ENCODE measurements at places on chromosomes 5 and 9.
A peak's percentile ranks its signal among the peaks of the same experiment; 100 is the strongest.

DNA sequence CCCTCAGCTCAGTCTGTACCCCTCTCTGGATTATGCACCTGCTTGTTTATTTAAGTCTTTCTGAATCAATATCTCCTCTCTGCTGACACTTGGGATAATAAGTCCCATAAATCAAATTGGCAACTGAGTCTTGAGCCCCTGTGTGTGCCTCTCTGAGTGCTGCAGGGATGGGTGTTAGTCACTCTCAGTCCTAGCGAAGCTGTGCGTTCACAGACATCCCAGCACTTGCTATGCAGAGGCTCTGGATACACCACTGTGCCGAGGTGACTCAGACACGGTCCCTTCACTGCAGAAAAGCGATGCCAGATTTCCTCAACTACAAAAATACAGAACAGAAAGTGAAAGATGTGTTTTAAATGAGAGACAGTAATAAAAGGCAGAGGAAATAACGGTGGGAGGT, 4.1 kb upstream of the KCNMB1 start:
- DNase-seq, result no peak

GRCh38 chr9:5764130-5764868, 68.6 kb downstream of the ERMP1 start:
- no peak for DNase-seq

- DNase-seq, result no peak
These were observed 75.0 kb downstream of the WNK2 start for GRCh38 chr9:93258818-93259489.

- no peak for DNase-seq
These were observed 20.2 kb downstream of the NIPSNAP3B start for GRCh38 chr9:104784098-104784497.

- DNase-seq, result no peak
These were observed 1.3 kb upstream of the LCN12 start for GRCh38 chr9:136950656-136951276.

DNA sequence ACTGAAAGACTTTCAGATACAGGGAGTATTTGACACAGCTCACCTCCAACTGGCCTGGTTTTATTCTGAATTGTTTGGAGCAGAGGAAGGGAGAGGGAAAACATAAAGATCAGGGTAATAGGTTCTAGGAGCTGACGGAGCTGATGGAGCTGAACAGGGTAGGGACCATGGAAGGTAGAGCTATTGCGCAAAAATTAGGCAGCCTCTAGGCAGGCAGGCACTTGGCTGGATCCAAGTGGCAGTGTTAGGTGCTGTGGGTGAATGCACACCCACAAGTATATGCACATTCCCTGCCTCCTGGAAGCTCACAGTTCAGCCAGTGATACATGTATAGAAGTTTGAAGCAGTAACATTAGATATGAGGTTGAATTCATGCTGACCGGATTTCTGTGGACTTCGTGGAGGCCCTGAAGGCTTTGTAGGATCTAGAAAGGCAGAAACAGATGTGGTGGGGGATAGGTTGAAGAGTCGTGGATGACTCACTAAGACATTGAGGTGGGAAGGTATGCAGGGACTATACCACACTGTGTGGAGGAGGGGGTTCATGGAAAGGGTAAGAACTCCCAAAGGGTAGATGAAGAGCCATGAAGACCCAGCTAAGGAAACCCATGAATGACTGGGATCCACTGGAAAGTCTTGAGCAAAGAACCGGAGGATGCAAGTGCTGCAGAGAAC, 50.8 kb downstream of the WWC1 start:
- peak; percentile 51 for DNase-seq

DNA sequence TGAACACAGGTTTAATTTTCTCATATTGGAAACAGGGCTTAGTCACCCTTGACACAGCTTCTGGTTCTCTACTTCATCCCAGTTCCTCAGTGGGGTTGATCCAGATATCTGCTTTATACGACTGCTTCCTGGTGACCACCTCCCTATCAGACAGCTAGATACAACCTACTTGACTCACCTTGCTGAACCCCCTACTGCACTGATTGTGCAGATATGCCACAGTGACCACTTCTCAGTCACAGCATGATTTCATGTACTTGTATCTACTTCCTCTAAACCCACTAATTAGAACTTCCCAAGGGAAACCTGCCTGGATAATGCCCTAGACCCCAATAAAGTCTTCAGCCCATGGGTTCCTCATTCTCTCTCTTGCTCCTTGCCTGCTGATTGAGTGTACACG, 18.4 kb upstream of the RFK start:
- DNase-seq, result no peak

DNA sequence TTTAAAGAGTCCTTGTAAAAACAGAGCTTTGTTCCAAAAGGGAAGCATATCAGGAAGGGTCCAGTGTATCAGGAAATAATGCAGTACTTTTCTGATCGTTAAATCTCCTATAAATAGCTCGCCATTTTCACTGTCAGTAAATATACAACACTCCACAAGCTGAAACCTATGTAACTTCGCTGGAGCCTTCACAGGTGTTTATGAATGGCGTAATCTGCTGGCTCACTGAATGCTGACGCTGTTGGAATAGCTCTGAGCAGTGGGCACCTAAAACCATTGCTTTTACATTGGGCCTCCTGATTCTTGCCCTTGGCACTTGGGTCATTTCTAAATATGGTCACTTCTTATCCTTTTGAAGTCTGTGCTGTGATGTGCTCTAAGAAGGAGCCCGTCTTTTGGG, 4.3 kb downstream of the SHC3 start:
- no peak for DNase-seq

DNA sequence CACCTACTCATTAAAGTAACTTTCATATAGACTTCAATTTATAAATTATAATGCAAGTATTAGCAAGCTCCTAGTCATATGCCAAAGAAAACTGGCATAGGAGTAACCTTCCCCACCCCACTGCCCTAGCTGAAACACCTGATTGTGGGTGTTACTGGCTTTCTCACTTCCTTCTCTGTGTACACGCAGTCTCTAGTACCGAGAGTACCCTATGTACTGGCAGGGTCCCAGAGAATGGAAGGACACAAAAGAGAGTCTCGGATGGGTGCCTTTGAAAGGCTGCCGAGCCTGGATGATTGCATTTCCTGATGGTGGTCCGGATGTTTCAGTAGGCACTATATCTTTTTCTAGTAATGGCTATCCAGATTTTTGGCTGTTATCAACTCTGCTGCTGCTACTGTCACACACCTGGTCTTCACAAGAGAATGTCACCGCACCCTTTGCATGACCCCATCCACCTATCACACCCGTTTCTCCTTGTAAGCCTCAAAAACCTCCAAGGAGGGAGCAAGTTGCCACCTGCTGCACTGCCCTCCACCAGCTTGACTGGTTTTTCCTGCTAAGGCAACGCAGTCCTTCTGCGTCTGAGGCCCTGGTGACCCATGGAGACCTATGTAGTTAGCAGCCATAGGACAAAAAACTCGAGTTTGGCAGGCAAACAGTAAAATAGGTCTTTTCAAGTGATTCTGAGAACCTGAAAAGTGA, 53.8 kb upstream of the CLINT1 start:
- DNase-seq, result no peak

- no peak for DNase-seq
These were observed 84.5 kb downstream of the PRRT1B start for GRCh38 chr9:131629825-131630204.

- DNase-seq, result no peak
These were observed 60.3 kb downstream of the RICTOR start for GRCh38 chr5:39013938-39014337.

DNA sequence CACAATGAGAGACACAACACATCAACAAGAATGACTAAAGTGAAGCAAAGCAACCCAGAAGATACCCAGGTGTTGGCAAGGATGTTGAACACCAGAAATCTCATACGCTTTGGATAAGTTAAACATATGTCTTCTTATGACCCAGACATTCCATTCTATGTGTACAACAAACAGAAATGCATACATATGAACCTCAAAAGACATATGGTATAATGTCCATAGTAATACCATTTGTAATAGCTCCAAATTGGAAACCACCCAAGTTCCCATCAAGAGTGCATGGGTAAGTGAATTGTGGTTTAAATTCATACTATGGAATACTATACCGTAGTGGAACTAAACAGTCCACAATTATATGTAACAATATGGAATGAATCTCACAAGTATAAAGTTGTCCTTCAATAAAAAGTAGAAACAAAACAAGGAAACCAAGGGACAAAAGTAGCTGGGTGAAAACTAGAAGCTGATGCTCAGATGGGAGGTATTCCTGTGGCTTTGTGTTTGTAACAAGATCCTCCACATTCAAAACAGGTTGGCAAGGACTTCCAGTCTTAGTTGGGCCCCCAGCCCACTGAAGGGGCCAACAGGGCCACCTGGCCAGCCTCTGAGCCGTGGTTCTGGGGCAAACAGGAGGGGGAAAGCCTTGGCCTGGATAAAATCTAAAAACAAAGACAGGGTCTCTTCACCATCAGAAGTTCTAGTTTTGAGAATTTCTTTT, 171.8 kb upstream of the PITX1 start:
- DNase-seq, result no peak

DNA sequence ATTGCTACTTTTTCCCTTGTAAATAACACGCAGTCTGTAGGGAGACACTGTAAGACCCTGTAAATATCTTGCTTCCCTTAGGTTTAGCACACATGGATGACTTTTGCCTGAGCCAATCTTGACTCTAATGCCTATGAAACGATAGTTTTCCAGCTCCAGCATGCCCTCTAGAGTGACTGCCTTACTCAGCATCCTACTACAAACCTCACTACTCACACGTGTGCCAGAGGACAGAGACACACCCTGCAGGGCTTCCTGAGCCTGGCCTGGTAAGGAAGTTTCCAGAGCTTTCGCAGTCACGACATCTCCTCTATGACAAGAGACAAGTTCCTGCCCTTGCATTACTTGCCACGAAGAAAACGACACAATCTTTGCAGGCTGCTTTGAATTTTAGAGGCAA, 138.1 kb downstream of the ATPSCKMT start:
- DNase-seq, result peak; percentile 59

GRCh38 chr9:3475300-3476020, 50.3 kb downstream of the RFX3 start:
- DNase-seq, result no peak
